ENCODE measurements at places on chromosomes 12 and 14.

DNA sequence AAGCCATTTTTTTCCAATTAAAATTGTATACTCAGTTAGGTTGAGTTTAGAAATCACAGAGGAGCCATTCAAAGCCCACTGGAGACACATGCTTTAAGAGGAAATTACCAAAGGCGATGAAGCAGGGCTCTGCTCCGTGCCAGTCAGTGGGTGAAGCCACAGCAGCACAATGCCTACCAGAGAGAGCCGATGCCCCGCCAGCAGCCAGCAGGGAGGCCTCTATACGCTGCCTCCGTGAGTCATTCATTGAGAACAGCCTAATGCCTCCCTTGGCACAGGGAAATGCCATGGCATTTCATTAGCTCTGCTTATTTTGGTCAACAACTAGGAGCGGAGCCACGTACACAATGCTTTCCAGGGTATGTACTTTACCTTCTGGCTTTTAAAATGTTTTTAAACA lies 197.8 kb upstream of the FRMD6 start:
- H3K36me3 ChIP-seq, result no peaks in the 10 kb centered on the region
- H3K27me3 ChIP-seq, result no peaks in the 10 kb centered on the region
- no peaks in the 10 kb centered on the region for H3K4me1 ChIP-seq
- H3K27ac ChIP-seq, result no peak overlapping the region
- DNase-seq, result no peak

- H3K36me3 ChIP-seq, result no peaks in the 10 kb centered on the region
- DNase-seq, result no peak
- H3K27me3 ChIP-seq, result no peaks in the 10 kb centered on the region
- no peak overlapping the region for H3K4me3 ChIP-seq
- H3K27ac ChIP-seq, result no peak overlapping the region
Observed at GRCh38 chr12:119036878-119037825, 55.8 kb downstream of the SRRM4 start.

DNA sequence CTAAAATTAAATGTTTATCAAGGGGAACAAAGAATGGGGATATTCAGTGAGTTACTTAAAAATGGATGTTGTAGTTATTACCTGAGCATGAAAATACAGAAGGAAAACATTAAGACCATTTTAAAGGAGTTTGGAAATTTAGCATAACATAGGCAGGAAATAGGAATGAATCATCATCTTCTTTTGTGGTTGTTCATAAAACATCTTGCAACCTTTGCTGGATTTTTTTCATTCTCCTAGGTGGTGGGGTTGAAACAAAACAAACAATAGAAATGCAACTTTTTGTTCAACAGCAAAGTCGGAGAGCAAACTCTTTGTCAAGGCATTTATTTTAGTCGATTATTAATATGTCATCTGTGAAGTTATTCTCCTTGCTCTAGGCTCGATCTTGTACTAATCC lies 275.1 kb downstream of the IPO8 start:
- no peaks in the 10 kb centered on the region for H3K4me1 ChIP-seq
- H3K36me3 ChIP-seq, result no peaks in the 10 kb centered on the region
- no peaks in the 10 kb centered on the region for H3K27me3 ChIP-seq

GRCh38 chr14:101063121-101063520 lies 159.6 kb upstream of the RTL1 start:
- H3K36me3 ChIP-seq, result no peaks in the 10 kb centered on the region
- no peak for DNase-seq
- no peak overlapping the region for H3K27ac ChIP-seq
- no peak overlapping the region for H3K4me3 ChIP-seq
- H3K27me3 ChIP-seq, result no peaks in the 10 kb centered on the region

All from T-cell (primary cell).